ENCODE measurements at places on chromosomes 2 and 18.

DNA sequence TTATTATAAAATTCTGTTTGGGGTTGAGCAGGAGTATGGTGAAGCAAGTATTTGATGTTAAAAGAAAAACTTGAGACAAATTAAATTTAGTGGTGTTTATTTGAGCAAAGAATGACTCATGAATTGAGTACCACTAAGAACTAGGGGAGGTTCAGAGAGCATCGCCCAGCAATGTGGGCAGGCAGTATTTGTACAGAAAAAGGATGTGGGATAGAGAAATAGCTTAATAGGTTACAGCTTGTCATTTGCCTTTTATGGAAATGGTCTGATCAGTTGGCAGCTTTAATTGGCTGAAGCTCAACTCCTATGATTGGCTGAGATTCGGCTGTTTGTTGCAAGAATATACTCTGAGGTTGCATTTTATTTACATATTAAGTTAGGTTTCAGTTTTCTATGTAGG, 68.2 kb downstream of the LRATD1 start:
- DNase-seq = no peak

GRCh38 chr2:209525834-209526281, 102.0 kb downstream of the MAP2 start:
- DNase-seq = no peak

DNA sequence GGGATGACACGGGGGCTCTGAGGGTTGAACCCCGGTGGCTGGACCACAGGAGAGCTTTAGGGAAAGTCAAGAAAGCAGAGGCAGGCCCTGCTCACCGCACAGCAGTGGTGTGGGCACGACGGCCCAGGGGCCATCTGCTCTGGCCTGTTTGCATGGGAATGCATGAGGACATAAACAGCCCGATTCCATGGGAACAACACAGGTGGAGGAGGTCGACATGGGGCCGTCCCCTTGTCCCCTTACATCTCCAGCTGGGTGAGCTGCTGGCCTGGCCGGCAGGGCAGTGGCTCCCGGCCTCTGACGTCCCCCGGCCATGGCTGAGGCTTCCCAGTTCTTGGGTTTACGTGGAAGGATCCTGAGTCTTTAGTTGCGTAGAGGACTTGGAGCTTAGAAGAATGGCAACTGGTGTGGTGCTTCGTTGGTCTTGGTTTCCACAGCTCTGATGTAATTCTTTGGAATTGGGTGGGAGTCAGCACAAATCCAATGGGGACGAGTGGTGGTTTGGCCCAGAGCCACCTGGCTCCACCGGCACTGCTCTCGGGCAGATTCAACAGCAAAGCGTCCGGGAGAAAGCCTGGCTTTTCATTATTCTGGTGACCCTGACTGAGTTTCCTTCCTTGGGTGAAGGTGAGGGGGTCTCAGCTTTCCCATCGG, 98.3 kb upstream of the HDAC4 start:
- DNase-seq = no peak

GRCh38 chr2:158395166-158395565, 61.4 kb downstream of the CCDC148 start:
- no peak for DNase-seq

DNA sequence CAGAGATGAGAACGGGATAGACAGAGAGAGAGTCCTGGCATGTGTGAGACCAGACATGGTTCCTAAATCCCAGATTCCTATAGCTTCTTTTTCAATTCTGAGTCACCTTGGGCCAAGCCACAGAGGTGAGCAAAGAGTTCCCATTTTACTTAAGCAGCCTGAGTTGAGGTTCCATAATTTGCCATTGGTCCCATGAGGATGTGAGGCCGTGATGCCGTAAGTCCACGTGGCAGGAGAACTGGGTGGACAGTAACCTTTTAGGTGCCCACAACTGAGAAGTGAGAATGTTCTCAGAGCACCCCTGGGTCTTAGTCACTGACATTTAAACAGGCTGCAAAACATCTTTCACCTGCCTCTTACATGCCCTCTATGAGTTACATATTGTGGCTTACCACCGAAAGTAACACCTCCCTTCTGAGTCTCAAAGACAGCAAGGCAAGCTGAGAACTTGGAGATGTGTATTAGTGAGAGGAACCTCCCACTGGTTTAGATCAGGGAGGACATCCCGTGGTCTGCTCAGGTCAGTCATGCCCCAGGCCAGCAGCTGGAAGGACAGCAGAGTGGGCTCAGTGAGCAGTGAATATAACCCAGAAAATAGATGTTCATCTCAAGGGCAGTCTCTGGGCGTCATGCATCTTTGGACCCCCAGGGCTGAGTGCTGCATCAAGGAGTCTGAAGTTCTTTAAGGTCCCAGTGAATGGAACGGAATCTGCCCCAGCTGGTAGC, 127.9 kb upstream of the LGALSL start:
- no peak for DNase-seq

DNA sequence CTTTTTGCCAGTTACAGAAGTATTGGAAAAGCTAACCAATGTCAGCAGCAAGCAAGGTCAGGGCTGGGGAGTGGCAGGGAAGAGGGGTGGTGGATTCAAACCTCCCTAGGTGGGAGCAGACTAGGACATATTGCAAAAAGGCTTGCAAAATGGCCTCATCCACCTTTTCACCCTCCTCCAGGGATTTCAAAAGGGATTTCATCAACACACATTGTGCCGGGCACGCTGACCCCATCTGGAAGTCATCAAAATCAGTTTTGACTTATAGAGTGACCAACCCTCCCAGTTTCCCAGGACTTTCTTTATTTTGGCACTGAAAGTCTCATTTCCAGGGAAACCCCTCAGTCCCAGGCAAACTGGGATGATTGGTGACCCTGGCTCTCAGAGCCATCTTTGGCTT, 94.7 kb downstream of the BIN1 start:
- no peak for DNase-seq

GRCh38 chr2:214560618-214561190, 149.8 kb downstream of the VWC2L start:
- no peak for DNase-seq

- no peak for DNase-seq
Observed at GRCh38 chr2:95315801-95316411, 18.8 kb downstream of the KCNIP3 start.

DNA sequence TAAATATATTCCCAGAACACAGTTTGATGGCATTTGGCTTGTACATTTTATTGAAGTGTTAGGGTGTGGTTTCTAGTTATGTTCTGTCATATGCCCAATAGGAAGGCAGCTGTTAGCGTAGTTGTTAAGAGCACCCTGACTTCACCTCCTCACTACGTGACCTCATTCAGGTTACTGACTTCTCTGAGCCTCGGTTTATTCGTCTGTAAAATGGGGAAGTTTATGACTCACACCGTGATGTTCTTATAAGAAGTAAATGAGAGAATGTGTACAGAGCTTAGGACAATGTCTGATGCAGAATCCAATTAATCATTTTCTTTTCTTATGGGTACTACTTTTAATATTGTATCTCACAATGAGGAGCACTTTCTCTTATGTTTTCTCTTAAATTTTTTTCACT, 226.0 kb downstream of the PTPRM start:
- DNase-seq = no peak

DNA sequence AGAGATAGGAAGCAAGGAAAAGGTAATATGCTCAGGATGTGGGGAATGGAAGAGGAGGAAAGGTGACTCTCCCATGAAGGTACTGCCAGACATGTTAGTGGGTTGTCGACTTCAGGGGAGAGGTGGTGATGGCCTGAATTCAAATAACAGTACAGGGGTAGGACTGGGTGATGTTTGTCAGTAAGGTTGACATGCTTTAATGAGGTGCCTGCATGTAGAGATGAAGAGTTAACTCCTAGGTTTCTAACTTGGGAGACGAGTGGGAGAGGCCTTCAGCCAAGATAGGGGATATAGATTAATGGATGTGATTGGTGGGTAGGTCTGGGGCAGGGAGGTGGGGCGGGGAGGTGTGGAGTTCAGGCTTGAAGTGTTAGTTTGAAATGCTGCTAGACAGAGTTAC, 2.6 kb downstream of the NAPG start:
- no peak for DNase-seq

- no peak for DNase-seq
Observed at GRCh38 chr2:8022908-8023640, 658.8 kb upstream of the ID2 start.

GRCh38 chr2:11028407-11028916, 116.7 kb downstream of the KCNF1 start:
- no peak for DNase-seq

- DNase-seq = no peak
Observed at GRCh38 chr2:99852376-99852934, 289.9 kb downstream of the AFF3 start.

- DNase-seq = no peak
Observed at GRCh38 chr2:8753609-8754008, 71.8 kb downstream of the ID2 start.

GRCh38 chr2:222952204-222952603, 91.4 kb downstream of the ACSL3 start:
- no peak for DNase-seq

DNA sequence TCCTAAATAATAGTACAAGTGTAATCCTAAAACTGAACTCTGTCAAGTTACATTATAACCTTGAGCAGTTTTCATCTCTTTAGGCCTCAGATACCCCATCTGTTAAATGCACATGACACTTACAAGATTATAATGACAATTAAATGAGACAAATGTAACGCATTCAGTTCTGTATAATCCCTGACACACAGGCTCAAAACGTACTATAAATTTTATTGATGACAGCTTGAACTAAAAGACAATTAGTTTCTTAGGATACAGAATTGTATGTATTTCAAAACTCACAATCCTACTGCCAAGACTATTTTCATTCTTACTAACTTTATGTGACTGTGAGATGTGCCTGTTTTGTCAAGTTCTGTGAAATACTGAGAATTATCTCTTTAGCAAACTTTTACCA, 56.2 kb downstream of the GFPT1 start:
- DNase-seq = no peak

- no peak for DNase-seq
Observed at GRCh38 chr2:173059292-173059691, 16.4 kb upstream of the MAP3K20 start.

GRCh38 chr2:241836292-241836691, 22.4 kb downstream of the PDCD1 start:
- no peak for DNase-seq
